ENCODE measurements at places on chromosomes 13 and 19.

GRCh38 chr13:75847588-75847987 lies 211.5 kb downstream of the LMO7 start:
- DNase-seq, result no peak

DNA sequence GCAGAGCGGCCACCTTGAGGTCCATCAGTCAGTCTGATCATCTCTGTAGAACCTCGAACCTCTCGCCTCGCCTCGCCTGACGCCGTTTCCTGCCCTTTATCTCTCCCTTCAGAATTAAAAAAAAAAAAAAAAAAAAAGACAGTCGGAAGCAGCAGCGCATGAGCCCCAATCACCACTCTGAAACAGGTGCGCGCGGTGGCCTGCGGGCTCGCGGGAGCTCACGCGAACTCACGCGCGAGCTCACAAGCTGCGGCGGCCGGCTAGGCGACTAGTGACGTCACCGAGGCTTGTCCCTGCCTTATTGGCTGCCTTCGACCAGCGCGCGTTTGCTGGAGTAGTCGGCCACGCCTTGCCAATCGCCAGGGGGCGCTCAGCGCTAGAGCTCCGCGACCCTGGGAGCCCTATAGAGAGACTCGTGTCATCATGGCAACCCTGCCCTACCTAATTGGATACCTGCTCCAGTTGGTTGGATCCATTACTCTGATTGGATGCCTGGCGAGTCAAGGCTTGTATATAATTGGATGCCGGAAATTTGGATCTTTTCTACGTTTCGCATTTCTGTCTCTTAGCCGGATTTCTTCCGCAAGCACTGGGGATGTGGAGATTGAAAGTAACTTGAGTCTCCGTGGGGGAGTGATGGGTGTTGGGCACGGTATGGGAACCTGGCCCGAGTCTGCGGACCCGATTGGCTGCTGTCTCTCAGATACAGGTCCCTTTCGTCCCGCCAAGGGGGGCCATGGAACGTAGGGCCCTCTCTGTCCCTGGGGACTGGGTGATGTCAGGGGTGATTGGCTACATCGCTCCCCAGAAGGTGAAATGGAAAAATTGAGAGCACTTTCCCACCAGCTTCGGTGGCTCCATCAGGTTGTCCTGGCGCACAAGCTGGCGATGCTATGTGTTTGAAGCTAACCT lies 31.6 kb downstream of the SYT3 start:
- DNase-seq, result peak; percentile 18

DNA sequence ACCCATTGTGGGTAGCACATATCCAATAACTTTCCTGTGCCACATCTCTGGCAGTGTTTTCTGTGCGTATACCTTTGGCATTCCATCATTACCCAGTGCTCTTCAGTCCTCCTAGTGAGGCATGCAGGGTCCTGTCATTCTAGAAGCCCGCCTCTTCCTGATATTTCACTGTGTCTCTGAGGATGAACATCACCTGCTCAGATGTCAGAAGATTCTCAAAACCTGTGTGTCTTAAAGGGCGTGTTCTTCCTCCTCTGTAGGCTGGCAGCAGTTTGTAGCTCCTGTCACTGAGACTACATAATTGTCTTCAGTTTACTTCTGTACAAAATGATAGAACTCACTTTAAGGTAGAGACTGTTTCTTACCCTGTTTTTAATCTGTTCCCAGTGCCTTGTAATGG lies 56.9 kb upstream of the TEX29 start:
- DNase-seq, result no peak

- no peak for DNase-seq
These were observed 3.5 kb upstream of the S1PR5 start for GRCh38 chr19:10520652-10521318.

GRCh38 chr19:39568604-39569003 lies 28.6 kb upstream of the EID2 start:
- no peak for DNase-seq

DNA sequence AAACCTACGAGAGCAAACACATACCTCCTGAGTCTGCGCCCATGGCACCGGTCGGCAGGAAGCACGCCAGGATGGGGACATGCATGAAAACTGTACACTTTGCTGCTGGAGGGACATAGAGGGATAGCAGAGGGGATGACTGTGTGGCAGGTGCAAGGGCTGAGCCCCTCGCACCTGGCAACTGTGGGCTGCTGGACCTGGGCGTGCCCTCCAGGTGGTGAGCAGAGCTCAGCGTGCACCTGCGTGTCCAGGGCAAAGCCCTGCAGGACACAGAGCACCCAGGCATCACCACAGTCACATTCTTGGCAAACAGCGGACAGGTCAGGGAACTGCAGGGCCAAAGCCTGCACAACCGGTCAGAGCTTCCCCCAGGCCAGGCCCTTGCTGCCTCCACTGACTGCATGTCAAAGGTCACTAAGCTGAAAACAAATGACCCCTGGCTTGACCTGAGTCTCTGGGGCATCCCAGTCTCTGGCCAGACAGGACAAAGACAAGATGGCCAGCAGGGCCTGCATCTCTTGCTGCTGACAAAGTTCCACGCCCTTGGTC lies 9.0 kb upstream of the ISYNA1 start:
- DNase-seq, result no peak
